ENCODE measurements at places on chromosomes 16 and 17.

GRCh38 chr16:6081320-6081976 is 983.9 kb upstream of the EEF2KMT start:
- peak; percentile 17 for DNase-seq

GRCh38 chr16:59060207-59060606 is 326.1 kb upstream of the GOT2 start:
- DNase-seq = no peak

- no peak for DNase-seq
These were observed 58.0 kb downstream of the GOSR1 start for GRCh38 chr17:30534938-30535921.

DNA sequence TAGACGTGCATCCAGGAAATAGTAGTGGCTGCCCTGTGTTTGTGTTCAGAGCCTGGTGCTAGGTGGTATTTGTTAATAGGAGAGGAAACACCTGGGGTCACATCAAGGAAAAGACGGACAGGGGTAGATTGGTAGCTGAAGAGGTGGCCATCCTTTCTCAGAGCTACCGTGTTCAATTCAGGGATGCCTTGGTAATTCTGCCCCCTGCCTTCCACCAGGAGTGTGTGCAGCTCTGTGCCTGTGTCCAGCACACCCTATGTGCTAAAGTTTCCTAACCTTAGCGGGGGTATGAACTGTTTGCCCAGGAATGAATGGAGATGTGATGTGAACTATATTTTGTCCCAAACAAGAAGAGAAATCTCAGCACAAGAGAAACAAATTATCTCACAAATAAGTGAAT is 174.1 kb upstream of the MPHOSPH6 start:
- DNase-seq = no peak

GRCh38 chr16:2713985-2714774 is 5.8 kb downstream of the PRSS27 start:
- no peak for DNase-seq

- DNase-seq = no peak
These were observed 117.7 kb downstream of the ABCC1 start for GRCh38 chr16:16067127-16067526.

GRCh38 chr17:80337195-80337895 is 76.7 kb downstream of the RNF213 start:
- DNase-seq = no peak

DNA sequence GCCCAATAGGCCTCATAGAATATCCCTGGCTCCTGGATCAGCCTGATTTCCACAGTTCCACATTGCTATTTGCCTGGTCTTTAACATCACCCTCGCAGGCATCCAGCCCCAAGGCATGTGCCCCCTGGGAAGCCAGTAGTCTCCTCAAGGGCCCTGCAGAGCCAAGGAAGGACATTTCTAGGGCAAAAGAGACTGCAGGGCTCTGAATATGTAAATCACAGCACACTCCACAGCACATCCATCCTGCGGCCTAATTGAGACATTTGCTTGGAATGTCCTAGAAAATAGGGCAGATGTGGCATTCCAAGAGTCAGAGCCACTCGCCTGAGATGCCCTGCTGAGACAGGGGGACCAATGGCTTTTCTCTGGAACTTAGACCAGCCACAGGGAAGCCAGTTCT is 11.4 kb upstream of the C16orf78 start:
- DNase-seq = no peak

DNA sequence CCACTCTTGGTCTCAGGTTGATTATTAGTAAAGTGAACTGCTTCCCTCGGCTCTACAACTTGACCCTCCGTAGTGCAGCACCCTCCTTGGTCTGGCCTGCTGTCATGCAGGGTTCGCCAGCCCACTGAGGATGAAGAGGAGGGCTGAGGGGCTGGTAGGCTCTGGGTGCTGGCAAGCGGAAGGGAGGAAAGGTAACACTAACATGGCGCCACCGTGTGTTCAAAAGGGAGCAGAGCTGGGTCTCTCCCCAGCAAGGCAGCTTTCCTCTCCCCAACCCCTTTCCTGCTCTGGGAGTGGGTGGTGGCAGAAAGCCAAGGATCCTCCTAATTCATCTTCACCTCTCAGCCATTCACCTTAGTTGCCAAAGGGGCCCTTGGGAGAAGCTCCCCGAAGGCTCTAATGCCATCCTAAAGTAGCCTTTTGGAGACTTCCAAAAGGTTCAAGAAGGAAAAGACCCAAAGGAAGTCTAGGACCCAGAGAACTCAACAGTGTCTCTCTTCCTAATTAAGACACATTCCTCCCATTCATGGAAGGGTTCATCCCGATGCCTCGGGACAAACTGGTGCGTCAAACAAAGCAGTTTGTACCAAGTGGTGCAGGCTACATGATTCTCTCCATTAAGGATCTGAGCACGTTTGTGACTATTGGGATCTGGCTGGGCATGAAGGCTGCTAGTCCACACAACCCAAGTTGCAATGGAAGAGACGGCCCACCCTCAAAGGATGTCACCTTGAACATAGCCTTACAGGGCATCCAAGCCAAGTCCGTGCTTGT is 90.8 kb upstream of the TOB1 start:
- peak; percentile 78 for DNase-seq

DNA sequence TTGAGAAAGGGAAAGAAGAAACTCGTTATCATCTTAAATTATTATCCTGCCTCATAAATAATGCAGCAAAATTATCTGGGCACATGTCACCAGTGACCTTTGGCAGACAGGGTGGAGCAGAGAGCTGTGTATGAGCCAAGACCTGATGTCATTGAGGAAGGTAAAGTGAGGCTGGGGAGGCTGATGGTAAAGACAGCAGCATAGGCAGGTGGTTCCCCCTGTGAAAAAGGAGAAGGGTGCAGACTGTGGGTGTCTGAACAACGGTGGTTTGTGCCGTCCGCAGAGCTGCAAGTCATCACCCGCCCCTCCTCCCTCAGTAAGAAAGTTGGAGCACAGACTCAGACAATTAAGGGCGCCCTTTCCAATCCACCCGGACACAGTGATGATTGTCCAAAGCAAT is 30.8 kb upstream of the METTL16 start:
- no peak for DNase-seq

DNA sequence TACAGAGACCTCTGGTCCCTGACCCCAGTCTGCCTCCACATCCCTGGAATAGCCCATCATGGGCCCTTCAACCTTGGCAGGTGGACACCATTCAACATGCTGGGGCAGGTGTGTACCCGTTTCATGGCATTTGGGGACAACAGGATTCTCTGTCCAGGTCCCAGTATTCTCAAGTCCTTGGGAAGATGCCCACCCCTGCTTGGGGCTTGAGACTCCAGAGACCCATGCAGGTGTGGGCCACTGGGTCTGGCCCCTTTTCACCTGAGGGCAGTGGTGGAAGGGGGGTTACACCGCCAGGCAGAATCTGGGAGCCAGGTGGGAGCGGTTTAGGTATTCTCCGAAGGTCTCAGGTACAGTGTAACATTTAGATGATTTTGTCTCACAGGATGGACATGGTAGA is 37.1 kb upstream of the KSR1 start:
- DNase-seq = no peak

DNA sequence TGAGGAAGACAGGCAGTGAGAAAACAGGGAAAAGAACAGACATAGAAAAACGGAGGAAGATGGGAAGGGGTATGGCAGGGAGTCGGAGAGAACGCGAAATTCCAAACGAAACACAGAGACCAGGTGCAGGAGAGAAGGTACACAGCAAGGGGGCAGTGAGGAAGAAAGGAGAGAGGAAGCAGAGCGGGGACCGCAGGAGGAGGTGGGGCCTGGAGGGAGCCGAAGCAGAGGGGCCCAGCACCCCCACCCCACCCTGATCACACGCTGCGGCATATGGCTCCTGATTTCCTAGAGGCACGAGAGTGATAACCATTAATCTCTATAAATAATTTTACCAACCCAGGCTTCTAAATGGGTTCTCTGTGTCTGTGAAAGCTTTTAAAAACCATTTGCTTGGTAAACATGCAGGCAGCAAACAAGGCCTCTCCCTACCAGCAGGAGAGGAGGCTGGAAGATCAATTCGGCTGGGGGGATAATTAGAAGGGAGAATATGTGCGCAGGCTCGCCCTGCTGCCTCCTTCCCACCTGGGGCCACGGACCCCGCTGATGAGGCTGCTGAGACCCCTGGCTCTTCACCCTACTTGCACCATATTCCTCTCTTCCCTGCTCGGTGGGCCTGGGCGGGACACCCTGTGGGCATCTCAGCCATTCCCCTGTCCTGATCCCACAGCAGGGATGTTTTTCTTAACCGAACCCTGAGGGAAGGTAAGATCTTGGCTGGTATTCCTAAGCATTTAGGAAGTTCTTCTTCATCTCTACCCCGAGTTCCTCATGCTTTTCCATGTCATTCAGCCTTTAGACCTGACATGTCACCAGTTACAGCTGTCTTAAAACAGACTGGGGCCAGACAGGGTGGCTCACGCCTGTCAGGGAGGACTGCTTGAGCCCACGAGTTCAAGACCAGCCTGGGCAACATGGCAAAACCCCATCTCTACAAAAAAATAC is 86.7 kb downstream of the TMEM132E start:
- DNase-seq = no peak

DNA sequence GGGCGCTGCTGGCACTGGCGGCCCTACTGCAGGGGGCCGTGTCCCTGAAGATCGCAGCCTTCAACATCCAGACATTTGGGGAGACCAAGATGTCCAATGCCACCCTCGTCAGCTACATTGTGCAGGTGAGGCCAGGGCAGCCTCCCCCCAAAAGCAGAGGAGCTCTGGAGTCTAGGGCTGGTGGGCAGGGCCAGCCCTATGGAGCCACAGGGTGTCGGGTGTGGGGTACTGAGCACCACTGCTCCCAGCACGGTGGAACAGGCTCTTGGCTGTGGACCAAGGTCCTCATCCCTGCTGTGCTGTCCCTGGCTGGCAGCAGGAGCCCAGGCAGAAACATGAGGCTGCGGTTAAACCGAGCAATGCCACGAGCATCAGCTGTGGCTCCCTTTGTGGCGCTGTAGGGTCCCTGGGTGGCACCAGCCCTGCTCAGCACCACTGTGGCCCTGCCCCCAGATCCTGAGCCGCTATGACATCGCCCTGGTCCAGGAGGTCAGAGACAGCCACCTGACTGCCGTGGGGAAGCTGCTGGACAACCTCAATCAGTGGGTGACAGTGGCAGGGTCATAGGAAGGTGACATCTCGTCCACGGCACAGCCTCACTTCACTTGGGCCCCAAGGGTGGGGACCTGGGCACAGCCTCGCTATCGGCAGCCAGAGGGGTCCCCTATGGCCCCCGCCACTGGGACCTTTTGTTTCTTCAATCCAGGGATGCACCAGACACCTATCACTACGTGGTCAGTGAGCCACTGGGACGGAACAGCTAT is 1.1 kb downstream of the DNASE1 start:
- DNase-seq = no peak

GRCh38 chr16:68179196-68179795 is 56.6 kb downstream of the ESRP2 start:
- no peak for DNase-seq

- DNase-seq = no peak
These were observed 433.0 kb downstream of the KIF2B start for GRCh38 chr17:54255696-54256095.

- DNase-seq = no peak
These were observed 16.0 kb downstream of the TRIM25 start for GRCh38 chr17:56897646-56898424.

- DNase-seq = no peak
These were observed 133.9 kb downstream of the PARN start for GRCh38 chr16:14496047-14496770.

GRCh38 chr17:49108318-49108717 is 24.3 kb upstream of the B4GALNT2 start:
- no peak for DNase-seq

DNA sequence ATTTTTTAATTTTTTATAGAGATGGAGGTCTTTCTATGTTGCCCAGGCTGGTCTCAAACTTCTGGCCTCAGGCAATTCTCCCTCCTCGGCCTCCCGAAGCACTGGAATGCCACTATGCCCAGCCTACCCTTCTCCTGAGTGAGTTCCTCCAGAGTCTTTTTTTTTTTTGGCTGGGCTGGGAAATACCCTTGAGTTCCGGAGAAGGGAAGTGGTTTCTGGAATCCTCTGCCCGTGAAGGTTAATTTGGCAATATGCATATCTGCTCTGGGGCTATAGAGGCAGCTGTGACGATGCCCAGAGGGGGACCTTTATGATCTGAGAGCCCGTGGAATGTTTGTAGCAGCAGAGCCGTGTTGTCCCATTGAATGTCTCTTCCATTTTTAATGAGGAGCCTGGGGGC is 217.5 kb downstream of the RBFOX1 start:
- no peak for DNase-seq

DNA sequence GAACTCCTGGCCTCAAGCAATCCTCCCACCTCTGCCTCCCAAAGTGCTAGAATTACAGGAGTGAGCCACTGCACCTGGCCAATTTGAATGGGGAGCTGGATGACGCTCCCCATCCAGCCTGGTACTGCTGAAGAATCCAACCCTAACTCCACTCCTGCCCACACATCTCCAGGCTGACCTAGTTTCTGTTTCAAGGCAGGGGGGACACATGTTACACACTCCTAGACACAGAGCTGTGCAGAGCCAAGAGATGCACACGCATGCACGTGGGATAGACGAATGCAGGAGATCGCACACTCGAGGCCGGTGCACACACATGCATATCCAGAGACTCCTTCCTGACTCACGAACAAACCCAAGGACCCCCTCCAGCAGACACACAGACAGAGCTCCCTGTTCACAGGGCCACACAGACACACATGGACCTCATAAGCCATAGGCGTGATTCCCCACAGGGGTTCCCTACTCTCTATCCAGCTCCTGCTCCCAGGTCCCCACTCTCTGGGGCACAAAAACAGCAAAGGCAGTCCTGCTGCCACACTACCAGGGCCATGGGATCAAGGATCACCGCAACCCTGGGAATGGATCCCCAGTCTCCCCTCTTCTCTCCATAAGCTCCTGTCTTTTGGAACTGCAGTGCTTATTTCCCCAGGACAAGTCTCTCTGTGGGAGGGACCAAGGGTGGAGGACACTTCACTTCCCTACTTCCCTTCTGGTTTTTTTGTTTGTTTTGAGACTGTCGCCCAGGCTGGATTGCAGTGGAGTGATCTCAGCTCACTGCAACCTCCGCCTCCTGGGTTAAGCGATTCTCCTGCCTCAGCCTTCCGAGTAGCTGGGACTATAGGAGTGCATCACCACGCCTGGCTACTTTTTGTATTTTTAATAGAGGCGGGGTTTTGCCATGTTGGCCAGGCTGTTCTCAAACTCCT is 14.4 kb downstream of the EPOP start:
- no peak for DNase-seq

DNA sequence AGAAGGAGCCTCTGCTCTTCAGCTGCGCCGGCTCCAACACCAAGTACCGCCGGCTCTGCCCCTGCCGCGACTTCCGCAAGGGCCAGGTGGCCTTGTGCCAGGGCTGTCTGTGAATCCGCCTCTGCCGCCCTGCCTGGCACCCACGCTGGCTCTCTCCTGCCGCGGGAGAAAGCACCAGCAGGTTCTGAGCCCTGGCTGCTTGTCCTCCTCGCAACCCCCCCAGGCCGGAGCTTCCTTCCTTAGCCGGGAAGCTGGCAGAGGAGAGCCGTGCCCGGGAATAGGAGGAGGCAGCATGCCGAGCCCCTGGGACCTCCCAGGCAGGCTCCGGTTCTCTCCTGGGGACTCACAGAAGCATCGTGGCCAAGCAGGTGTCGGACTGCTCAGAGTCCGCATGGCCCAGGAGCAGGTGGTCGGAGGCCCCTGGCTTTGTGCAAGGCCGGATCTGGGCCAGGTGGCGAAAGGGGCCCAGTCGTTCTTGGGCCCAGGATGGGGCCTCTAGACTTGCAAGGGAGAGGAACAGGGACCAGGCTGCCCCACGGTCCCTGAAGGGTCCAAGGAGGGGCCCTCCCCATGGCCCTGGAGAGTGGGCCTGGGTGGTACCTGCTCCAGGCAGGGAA is 80.6 kb downstream of the MGAT5B start:
- DNase-seq = no peak
